ENCODE measurements at places on chromosomes 7 and 10.

DNA sequence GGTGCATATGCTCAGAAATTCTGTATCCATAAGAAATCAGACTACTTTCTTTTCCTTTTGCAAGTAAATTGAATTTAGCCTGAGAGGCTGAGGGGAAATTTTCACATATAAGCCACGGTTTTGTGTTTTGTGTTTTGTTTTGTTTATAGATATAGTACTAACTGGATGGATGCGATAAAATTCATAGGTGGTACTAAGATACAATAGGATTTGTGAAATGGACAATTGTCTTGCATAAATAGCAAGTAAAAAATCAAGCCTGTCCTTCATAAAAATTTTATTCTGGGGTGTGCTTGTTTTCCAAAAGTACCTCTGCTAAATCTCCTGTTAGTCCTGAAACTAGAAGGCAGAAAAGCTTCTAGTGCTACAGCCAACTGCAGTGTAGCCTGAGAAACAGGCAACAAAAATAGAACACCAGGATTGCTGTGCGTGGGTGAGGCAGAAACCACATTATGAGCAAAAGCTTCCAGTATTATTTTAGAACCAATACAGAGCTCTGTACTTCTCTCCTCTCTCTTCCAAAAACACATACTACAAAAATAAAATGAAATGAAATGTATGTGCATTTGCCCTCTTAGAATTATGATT lies 634 bp upstream of the HDAC9 start:
- DNase-seq = no peak

DNA sequence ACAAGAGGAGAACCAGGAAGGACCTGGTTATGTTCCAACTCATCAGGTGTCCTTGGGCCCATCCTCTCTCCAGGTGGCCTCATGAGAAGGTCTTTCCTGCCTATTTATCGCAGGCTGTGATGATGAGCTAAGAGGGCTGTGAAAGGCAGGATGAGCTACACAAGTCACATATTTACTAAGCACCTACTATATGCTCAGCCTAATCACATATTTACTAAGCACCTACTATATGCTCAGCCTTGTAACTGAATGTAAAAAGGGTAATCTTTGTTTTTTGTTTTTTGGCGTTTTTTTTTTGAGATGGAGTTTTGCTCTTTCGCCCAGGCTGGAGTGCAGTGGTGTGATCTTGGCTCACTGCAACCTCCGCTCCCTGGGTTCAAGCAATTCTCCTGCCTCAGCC lies 44.2 kb upstream of the NPFFR1 start:
- DNase-seq = no peak

- DNase-seq = no peak
These were observed 230.5 kb downstream of the FANK1 start for GRCh38 chr10:126126866-126127265.

DNA sequence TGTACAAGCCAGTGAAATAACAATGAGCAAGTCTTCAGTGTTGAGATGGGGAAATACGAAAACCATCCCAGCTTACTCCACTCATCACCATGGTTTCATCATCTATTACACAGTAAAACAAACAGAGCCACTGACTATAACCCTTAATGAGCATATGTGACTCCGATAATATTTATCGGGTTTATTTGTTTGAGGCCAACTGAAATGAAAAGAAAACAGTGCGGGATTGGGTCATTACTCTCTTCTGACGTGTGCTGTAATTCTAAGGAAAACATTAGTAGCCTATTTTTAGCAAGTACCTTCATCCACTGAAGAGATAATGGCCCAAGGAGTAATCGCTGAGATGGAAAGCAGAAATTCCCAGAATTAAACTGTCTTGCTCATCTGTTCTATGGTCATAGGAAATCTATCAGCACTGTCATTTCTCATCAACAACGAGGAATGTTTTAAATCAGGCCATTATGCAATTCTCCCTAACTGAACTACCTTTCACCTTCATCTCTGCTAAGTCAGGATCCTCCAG lies 716.5 kb downstream of the INHBA start:
- no peak for DNase-seq

DNA sequence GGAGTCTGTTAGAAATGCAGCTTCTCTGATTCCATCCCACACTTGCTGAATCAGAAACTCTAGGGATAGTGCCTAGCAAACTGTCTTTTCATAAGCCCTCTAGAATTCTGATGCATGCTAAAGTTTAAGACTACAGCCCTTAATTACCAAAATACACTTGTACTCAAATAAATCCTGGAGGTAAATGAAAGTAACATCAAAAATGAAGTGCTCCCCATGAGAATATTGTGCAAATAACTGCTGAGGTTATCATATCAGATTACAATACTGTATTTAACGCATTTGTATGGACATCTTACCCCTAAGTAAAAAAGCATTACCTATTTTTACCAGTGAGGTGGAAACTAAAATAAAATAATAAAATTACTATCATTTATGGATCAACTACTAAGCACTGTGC lies 104.7 kb downstream of the CHCHD3 start:
- no peak for DNase-seq

DNA sequence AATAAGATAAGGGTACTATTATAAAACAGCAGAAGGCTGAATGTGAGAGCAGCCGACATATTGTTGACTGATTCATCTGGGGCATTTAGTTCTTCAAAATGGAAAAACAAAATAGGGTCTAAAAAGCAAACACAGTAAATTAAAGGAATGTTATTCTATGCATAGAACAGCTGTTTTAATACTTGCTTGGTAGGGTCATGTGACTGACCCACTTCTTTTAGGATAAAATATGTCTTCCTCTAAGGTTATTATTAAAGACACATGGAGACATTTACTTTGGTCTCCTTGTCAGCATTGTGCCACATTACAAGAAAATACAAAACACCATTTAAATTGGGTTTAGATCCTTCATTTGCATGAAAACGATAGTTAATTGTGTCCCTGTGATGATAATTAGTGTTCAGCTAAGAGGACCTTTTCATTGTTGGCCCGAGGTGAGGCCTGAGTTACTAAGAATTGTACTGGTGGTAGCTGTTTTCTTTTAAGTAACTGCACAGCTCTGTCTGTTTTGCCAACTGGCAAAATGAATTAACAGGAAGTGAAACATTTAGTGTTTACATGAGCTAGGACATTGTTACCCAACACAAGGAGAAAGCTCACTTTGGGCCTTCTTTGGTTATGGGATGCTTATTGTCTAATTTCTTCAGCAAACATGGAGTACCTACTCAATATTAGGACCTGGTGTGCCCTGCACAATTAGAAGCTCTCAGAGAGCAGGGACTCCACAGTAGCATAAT lies 764.4 kb downstream of the LRMDA start:
- DNase-seq = no peak

DNA sequence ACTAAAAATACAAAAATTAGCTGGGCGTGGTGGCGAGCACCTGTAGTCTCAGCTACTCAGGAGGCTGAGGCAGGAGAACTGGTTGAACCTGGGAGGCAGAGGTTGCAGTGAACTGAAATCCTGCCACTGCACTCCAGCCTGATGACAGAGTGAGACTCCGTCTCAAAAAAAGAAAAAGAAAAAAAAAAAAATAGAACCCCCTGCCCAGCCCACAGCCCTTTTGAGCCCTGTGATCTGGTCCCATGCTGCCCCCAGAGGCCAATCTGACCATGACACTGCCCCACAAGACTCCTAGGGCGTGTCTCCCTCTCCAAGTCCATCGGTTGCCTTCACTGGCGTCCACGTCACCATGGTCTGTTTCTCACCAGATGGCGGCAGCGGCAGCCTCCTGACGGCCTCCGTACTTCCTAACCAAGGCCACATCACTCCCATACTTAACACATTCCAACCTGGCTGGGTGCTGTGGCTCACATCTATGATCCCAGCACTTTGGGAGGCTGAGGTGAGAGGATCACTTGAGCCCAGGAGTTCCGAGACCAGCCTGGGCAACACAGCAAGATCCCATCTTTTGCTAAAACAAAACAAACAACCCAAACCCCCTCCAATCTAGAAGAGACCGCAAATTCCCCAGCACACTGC lies 18.0 kb downstream of the STX1A start:
- DNase-seq = no peak

- no peak for DNase-seq
These were observed 54.8 kb upstream of the CALD1 start for GRCh38 chr7:134724606-134725005.

- DNase-seq = no peak
These were observed 36.9 kb downstream of the CAPZA2 start for GRCh38 chr7:116899308-116899707.

DNA sequence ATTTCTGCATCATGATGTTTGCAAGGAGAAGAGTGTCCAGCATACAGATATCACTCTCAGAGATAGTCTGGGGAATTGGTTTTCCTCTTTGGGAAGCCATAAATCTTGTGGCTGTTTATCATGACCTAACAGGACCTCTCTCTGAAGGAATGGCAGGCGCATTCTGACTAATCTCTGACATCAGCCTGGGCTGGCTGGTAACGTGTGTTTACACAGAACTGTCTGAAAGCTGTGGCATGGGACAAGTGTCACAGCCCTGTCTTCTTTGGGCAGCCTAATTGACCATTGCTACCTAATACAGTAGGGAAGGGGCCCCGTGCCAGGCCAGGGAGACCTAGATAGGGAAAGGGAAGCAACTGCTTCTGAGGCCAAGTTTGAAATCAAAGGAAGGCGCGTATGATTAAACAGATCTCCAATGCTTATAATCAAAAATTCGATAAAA lies 73.9 kb upstream of the CABCOCO1 start:
- DNase-seq = no peak

DNA sequence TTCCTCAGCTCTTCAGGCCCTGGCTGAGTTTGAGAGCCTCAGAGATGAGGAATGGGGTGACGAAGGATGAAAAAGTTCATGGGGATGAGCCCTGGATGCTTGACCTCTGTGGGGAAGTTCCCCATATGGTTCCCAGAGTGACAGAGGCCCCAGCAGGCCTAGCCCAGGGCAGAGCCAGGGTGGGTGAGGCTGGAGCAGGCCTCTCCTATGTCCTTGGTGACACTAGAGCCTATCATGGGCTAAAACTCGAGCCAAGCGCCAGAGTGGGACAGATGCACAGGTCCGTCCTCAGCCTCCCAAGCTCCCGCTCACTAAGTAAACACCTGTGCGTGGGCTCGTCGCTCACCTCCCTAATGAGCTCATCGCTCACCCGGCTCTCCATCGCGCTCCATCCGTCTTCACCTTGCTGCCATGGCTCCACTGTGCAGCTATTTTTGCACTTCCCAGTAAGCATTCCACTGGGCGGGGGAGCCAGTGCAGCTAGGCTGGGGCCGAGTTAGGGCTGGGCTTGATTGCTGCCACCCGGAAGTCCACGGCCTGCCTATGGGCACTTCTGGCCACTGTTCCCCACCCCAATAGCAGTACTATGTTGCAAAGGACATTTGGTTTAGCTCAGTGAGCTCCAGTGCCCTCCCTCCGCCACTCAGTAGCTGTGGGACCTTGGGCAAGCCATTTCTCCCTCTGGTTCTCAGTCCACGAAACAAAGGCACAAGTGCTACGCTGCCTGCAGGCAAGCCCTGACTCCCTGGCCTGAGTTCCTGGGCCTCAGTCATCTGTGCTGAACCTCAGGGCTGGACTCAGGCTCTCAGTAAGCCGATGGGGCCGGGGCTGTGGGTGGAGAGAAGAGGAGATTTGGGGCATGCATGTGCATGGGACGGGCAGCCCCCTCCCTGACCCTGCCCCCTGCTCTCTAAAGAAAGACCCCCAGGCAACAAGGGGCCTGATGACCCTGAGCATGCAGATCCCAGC lies 117.3 kb upstream of the PCBD1 start:
- DNase-seq = no peak

DNA sequence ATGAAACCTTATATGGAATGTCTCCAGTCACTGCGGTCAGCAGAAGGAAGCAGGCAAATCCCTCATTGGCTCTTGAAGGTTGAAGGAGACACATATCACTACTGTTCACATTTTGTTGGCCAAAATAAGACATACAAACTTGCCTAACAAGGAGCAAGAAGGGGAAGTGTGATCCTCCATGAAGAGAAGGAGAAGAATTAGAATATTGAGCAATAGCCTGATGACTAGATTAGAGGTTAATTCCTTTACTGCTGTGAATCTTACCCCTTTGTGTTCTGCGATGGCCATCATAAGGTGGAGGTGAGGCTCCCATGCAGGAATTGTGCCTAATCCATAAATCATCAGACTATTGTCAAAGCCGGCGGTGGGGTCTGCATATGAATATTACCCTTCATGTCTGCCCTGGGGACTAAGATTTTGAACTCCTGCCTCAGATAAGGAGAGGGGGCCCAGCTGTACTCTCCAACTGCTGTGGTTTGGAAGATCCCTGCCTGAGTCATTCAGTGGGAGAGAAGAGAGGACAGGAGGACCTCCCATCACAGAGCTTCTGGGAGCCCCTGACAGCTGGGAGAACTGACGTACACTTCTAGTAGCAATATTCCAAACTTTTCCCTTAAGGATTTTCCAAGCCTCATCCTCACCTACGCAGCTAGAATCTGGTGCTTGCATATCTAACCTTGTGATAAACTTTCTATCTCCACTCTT lies 398.5 kb downstream of the REEP3 start:
- DNase-seq = no peak

- DNase-seq = no peak
These were observed 133.5 kb downstream of the MTPAP start for GRCh38 chr10:30215623-30216022.

- no peak for DNase-seq
These were observed 281.7 kb downstream of the PHTF2 start for GRCh38 chr7:78080241-78080640.

GRCh38 chr7:112383671-112384417 lies 66.4 kb upstream of the IFRD1 start:
- no peak for DNase-seq

- no peak for DNase-seq
These were observed 93.6 kb upstream of the PRR15 start for GRCh38 chr7:29469976-29470557.

GRCh38 chr7:157010588-157011332 lies at the start of gene MNX1:
TSS of gene MNX1 (minus strand) at chr7:157010663. CDS start at chr7:157010350, 313 bp downstream.
- no peak for DNase-seq

DNA sequence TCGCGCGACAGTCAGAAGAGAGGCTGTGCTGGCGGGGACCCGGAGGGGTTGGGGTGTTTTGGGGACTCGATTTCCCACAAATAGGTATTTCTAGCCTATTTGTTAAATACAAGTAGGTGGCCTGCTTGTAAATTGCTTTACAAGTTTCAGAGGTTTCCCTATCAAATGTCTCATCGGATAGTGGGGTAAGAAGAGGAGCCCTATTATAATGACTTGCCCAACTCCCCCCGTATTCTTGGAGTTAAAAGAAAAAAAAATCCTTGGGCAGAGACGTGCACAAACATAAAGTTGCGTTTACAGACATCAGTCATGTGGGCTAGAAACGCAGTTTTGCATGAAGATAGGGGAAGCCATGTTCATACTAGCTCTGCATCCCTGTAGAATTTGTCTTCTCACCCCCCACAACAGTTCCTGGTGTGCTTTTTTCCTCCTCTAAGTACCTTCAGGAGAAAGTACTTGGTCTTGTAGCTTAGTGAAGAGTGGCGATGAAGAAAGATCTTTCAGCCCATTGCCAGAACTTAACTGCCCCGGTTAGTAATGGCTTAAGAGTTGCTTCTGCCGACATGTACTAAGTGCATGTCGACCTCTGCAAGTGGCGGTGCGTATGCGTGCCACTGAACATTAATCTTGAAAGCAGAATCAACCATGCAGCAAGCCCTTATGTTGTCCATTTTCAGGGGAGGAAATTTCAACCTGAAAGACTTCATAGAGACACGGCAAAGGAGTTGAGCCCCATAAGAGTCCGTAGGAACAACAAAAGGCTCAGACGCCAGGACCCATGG lies 832 bp upstream of the TIAL1 start:
- DNase-seq = no peak

GRCh38 chr10:18144928-18145327 lies 4.7 kb downstream of the CACNB2 start:
- no peak for DNase-seq

Measured in amygdala (tissue), 56 donors.